T-cell (primary cell): ENCODE measurements at places on chromosomes 3 and 15. TPM values are rescaled to one million over a fixed set of nuclear protein-coding genes. Genes with fewer than 3 reads are reported as not detected.

MAN2C1 gene
- 473 TPM for total RNA-seq

SOX2 gene
- 0.26 TPM for total RNA-seq

DNAH12 gene
- 0.12 TPM for total RNA-seq

TOP2B gene
- 138 TPM for total RNA-seq

CADPS gene
- not detected for total RNA-seq

CCDC9B gene
- 0.80 TPM for total RNA-seq

TWF2 gene
- total RNA-seq, result 92.9 TPM

ALDH1L1 gene
- total RNA-seq, result 1.6 TPM

GOLGA8Q gene
- total RNA-seq, result 2.1 TPM

PAQR5 gene
- 0.06 TPM for total RNA-seq

TNFAIP8L3 gene
- total RNA-seq, result not detected

NIPA2 gene
- 45.5 TPM for total RNA-seq

TMEM108 gene
- not detected for total RNA-seq

PLA2G4E gene
- not detected for total RNA-seq

C3orf49 gene
- total RNA-seq, result not detected

GPR149 gene
- total RNA-seq, result not detected

ST3GAL6 gene
- total RNA-seq, result 1.0 TPM
